Fibroblast of mammary gland (primary cell): ENCODE measurements at places on chromosomes 3 and 15.
A peak's percentile ranks its signal among the peaks of the same experiment; 100 is the strongest.

GRCh38 chr3:154178172-154178571, 57.0 kb downstream of the ARHGEF26 start:
- peak; percentile 4 for DNase-seq

GRCh38 chr3:63961891-63962290, 49.7 kb upstream of the SCAANT1 start:
- DNase-seq = peak; percentile 59

DNA sequence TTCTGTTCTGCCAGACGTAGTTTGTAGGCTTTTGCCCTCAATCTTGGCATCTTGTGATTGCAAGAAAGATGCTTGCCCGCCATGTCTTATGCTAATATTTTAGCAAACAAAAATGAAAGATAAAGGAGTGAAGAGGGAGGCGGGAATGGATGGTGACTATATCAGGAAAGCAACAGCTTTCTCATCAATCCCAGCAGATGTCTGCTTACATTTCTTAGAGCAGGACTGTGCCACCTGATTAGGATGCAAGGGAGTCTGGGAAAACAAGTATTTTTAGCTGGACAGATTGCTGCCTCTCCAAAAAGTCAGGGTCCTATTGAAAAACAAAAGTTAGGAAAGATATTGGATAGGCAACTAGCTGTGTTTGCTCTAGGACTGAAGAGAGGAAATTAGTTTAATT, 34.6 kb upstream of the DPH6 start:
- no peak for DNase-seq

DNA sequence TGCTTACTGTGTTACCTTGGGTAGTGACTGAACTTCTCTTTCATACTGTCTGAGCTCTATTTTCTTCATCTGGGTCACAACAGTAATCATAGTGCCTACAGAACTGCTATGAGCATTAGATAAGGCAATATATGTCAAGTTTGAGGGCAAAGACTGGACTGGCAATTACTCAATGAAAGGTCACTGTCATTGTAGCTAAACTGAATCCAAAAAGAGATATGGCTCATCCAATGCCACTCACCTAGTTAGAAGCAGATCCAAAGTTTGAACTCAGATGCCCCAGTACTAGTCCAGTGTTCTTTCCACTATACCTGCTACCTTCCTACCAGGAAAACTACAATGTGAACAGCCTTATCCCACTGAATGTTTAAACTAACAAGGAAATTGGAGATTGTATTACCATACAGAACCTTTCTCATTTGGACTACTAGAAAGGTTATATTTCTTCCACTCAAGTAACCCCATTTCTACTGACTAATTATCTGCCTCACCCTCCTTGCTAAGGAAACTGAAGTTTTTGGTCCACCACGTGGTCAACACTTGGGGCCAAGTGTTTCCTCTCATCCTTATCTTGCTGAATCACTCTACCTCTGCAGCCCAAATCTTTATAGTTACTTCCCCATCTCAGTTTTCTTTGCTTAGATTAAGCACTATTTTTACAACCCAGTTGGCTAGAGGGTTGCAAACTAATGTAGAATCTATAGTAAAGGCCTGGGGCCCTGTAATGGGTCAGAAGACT, 202.3 kb upstream of the LPP start:
- DNase-seq = no peak

GRCh38 chr3:192816351-192816750, 89.0 kb upstream of the FGF12 start:
- peak; percentile 75 for DNase-seq

DNA sequence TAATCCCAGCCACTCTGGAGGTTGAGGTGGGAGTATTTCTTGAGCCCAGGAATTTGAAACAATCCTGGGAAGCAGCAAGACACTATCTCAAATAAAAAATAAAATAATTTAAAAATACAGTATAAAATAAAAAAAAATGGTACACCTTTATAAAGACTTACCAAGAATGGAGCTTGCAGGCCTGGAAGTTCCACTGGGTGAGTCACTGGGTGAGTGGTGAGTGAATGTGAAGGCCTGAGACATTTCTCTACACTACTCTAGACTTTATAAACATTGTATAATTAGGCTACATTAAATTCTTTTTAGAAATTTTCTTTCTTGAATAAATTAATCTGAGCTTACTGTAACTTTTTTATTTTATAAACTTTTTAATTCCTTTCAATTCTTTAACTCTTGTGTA, 609.1 kb upstream of the BCHE start:
- peak; percentile 46 for DNase-seq

DNA sequence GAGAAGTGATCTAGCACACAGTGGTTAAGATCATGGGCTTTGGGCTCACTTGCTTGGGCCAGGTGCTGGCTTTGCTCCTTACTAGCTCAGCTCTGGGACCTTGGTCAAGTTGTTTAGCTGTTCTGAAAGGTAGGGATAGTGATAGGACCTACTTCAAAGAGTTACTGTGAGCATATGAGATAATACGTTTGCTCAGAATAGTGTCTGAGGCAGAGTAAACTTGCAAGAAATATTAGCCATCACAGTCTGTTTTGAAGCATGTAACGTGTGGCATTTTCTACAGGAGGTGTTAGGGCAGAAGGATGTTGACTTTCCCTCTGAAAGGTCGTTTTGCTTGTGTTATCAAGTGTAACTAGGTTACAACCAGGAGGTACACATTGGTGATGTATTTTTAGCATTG, 34.5 kb upstream of the NFKBIZ start:
- DNase-seq = no peak

GRCh38 chr15:31131853-31132375, 30.4 kb upstream of the TRPM1 start:
- no peak for DNase-seq

- DNase-seq = peak; percentile 62
Observed at GRCh38 chr3:198028718-198029117, 68.7 kb downstream of the LMLN start.

DNA sequence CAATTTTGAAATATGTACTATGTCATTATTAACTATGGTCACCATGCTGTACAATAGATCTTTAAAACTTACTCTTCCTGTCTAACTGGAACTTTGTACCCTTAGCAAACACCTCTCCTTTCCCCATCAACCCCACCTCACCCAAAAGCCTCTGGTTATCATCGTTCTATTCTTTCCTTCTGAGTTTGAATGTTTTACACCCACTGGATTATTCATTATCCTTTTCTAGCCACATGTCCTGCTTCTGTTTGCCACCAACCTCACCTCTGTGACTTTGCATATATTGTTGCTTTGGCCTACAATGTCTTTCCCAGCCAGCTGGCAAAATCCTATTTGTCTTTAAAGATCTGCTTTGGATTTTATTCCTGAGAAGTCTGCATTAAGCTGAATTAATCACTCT, 102.6 kb upstream of the TSPAN3 start:
- no peak for DNase-seq

GRCh38 chr3:27990324-27990723, 251.1 kb upstream of the CMC1 start:
- no peak for DNase-seq

- DNase-seq = no peak
Observed at GRCh38 chr15:26970712-26971210, at the start of gene GABRG3. Gene GABRG3, plus strand, starts transcription at chr15:26971181.

- no peak for DNase-seq
Observed at GRCh38 chr3:27625864-27626263, 96.3 kb downstream of the EOMES start.

GRCh38 chr15:62362608-62363007, 197.5 kb upstream of the C2CD4B start:
- peak; percentile 87 for DNase-seq

DNA sequence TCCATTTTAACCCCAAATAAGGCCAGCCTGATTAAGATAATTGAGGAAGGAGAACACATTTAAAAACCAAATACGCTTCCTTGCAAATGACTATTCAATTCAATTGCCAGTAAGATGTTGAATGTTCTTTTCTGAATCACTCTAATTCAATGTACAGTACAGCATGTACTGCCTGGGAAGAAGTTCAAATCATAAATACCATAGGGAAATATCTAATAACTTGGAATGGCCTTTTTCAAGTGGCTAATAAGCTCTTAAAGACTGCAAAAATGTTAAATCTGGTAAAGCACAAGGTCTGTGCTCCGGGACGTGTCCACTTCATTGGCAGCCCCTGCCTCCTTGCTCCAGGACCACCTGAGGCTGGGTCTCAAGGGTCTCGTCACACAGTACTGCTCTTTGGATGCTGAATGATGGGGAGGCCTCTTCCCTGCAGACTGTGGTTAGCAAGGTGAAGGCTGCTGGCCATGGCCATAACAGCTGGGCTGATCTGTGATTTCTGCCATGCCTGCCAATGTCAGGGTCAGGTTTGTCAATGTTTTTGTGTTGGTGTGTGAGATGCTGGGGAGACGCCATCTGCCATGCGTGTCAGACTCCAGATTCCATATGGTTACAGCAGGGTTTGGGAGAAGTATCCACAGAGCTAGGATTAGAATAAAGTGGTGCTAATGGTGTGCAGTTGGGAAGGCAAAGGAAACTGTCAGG, 300.5 kb downstream of the ADAMTS17 start:
- DNase-seq = no peak

- DNase-seq = no peak
Observed at GRCh38 chr15:69536726-69537512, 84.3 kb downstream of the RPLP1 start.

GRCh38 chr3:30940740-30941139, 46.3 kb upstream of the GADL1 start:
- no peak for DNase-seq

DNA sequence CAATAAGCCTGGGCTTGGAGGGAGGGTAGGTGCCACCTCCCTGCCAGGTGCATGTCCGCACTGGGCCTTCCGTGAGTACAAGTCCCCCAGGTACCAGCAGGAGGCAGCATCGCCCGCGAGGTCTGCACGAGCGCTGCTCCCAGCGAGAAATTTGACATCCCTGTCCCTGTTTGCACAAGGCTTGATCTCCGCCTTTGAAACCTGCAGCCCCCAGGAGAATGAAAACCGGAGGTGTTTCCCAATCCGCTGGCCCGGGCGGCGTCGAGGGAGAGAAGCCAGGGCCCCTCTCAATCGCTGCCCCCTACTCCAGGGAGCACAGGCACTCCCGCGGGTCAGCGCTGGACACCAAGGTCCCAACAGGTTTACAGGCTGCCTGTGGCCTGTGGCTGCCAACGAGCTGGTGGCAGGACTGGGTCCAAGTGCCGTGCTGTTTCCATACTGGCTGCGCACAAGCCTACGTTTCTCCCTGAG, 961 bp downstream of the HAPLN3 start:
- peak; percentile 38 for DNase-seq

DNA sequence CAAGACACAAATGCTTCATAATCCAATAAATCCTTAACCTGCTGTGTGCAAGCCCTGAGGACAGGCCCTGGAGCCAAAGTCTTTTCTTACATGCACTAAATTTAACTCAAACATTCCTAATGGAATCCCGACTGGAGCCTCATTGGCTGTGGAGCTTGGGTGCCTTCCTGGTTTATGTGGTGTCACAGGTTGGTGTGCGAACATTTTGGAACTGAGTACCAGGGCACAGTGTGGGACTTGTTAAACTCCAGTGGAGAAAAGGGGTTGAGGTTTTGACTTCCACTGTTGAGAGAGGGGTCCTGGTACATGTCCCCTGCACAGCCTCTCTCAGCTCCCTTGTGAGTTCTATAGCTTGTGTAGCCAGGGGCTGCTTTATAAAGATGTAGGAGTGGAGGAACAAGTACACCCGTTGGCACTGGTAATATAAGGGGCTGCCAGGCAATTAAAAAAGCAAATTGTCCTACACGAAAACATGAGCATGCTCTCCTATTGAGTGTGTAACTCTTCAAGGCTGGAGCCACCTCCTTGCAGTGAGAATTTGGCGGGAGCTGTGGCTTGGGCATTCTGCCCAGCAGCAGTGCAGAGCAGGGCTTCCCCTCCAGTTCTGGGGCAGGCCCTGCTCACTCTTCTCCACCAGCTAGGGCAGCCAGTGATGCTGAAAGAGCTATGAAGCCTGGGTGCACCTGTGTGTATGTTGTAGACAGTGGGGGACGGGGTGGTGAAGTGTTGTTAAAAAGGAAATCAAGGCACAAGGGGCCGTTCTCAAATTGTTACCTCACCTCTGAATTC, 218.1 kb downstream of the CLSTN2 start:
- no peak for DNase-seq

GRCh38 chr3:144815655-144816054, 844.0 kb downstream of the DIPK2A start:
- no peak for DNase-seq

DNA sequence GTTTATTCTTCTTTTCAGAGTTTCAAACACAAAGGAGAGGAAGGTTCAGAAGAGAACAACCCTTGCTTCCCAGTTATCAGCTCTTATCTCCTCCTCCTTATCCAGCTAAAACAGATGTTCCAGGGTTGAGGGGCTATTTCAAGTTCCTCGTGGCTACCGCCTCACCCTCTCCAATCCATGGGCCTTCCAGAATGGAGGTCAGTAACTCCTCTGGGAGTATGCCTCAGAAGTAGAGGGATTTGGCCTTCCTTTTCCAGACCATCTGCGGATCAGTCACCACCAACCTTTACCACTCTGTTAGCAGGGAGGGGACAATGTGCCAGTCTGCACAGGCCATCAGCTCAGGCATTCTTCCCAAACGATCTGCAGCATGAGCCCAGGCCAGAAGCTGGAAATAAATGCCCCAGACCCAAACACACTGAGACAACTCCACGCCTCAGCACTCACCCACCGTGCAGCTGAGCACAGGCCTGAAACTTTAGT, 14.8 kb downstream of the HTR3C start:
- no peak for DNase-seq
